ENCODE measurements at places on chromosomes 4 and X.

DNA sequence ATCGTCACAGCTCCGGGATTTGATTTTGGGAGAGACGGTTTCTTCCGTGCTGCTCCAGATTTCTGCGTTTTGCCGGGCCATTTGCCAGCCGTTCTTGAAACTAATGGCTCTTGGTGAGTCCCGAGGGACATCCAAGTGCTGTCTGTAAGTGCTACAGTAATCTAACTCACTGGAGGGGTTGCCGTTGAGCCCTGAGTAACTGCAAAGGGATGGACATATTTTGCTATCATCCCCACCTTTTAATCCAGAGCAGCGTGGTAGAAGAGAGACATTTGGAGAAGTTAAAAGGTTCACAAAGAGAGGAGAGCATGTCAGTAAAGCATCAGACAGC, 88.9 kb upstream of the PDLIM3 start:
- DNase-seq: no peak

- DNase-seq: peak; percentile 31
These were observed 522 bp downstream of the FNIP2 start for GRCh38 chr4:158769175-158769921.

- DNase-seq: no peak
These were observed 77.8 kb downstream of the SHROOM2 start for GRCh38 chrX:9864011-9864410.

GRCh38 chrX:106780264-106780663, 22.2 kb upstream of the TBC1D8B start:
- DNase-seq: no peak

DNA sequence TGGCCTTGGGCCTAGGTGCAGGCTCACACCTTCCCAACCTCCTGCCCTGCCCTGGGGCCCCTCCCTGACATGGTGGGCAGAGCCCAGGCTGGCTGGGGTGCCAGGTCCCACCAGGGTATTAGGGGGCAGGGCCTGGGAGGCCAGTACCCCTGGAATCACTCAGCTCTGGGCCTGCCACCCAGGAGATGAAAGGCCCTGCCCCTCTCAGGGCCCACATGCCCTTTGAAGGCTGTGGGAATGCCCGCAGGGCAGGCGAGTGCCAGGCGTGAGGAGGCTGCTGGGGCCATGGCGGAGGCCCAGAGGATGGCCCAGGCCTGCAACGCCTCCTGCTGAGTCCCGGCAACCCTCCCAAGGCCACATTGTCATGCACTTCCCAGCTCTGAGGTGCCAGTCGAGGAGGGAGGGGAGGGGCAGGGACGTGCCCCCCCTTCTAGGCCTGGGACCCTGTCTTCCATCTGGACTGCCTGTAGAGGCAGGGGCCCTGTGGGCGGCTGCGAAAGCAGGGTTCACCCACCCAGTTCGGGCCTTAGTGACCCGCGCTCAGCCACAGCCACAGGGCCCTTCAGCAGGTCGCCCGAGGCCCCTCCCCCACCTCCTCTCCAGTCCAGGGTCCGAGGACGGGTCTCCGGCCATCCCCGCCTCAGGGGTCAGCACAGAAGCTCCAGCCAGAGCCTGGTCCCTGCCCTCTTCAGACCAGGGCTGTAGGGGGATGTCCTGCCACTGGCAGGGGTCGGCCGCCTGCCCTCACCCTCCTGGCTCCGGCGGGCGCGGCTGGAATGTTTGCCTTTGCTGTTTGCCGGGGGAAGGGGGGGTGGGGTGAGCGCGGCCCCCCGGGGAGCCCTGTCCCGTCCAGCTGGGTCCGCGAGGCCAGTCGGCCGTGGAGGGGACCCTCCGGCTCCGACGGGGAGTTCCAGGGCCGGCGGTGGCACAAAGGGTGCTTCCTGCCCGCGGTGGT, 26.7 kb upstream of the FGFR3 start:
- no peak for DNase-seq

DNA sequence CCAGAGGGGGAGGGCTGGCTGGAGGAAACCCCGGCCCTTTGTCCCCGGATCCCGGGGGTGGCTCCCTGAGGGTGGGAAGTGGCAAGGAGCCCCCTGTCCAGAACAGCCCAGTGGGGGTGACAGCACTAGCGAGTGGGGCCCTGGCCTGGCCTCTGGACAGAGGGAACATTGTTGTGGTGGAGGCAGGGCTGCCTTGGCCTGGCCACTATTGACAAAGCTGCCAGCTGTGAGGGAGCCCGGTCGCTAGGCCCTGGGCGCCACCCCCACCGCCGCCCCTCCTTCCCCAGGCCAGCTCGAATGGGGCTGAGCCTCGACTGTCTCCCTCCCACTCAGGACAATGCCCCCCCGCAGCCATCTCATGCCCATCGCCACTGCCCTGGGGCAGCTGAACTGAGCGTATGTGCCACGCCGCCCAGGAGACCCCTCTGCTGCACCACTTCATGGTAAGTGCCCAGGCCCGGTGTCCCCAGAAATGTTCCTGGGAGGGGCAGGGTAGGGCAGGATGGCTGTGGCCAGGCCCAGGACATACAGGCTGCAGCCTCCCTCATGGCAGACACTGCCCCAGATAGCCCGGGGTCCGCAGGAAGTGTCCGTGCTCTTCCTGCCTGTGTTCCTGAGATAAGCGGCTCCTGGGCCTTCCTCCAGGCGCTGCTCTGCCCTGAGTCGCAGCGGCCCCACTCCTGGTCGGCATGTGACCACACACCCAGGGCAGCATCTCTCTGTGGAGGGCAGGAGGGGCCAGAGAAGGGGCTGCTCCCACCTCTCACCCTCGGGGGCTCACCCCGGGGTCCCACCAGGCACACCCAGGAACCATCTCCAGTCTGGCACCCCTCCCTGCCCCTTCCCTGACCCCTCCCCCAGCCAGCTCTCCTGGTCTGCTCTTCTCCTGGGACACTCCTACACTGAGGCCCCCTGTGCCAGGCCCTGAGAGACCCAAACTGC, 1.4 kb downstream of the PLXNB3 start:
- DNase-seq: no peak

DNA sequence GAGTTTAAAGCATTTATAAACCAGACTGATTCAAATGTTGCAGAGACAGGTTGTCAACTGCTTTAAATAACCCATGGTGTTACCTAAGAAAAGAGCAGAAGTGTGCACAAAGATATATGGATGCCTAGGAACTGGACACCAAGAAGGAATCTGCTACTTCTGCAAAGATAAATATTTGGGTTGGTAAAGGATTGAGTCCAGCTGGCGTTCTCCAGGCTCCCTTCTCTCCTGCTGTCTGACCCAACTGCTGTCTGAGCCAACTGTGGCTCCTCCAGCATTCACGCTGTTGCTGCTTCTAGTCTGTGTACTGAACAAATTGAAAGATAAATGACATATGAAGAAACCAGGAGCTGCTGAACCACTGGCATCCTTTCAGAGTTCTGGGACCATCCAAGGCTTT, 1167.8 kb upstream of the PRKX start:
- DNase-seq: no peak

- no peak for DNase-seq
These were observed 20.0 kb downstream of the STBD1 start for GRCh38 chr4:76326515-76326914.

DNA sequence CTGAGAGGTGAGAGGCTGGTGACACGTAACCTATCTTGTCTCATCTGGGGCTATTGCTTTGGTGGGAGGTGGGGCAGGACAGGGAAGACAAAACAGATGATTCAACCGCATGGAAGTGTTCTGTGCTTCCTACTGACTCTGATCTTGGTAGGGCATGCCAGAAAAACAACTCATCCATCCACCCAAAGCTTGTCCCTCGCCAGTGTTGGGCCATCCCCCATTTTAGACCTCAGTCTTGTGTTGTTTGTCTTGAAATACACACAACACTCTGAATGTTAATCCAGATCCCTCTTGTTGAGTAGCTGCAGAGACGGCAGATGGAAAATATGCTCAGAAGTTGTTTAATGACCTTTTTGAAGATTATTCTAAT, 377 bp downstream of the CHRNA9 start:
- peak; percentile 17 for DNase-seq

- no peak for DNase-seq
These were observed 20.2 kb upstream of the LRBA start for GRCh38 chr4:151035328-151035727.

DNA sequence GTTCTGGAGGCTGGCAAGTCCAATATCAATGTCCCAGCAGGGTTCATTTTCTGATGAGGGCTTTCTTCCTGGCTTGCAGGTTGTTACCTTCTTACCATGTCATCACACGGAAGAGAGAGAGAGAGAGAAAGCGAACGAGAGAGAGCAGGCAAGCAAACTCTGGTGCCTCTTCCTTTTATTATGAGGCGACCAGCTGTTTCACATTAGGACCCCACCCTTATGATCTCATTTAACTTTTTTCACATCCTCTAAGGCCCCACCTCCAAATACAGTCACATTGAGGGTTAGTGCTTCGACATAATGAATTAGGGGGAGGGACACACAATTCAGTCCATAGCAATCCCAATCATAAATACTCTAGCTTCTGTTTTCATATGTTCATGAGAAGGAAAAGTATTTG, 10.6 kb upstream of the GPR174 start:
- DNase-seq: no peak

DNA sequence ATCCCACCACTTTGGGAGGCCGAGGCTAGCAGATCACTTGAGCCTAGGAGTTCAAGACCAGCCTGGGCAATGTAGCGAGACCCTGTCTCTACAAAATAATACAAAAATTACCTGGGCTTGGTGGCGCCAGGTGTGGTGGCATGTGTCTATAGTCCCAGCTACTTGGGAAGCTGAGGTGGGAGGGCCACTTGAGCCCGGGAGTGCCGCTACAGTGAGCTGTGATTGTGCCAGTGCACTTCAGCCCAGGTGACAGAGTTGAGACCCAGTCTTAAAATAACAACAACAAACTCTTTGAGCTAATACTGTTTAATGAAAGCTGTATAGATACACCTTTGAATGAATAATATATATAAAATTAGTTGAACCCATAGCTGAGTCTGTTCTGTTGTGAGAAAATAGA, 9.7 kb downstream of the BCORL1 start:
- DNase-seq: no peak

DNA sequence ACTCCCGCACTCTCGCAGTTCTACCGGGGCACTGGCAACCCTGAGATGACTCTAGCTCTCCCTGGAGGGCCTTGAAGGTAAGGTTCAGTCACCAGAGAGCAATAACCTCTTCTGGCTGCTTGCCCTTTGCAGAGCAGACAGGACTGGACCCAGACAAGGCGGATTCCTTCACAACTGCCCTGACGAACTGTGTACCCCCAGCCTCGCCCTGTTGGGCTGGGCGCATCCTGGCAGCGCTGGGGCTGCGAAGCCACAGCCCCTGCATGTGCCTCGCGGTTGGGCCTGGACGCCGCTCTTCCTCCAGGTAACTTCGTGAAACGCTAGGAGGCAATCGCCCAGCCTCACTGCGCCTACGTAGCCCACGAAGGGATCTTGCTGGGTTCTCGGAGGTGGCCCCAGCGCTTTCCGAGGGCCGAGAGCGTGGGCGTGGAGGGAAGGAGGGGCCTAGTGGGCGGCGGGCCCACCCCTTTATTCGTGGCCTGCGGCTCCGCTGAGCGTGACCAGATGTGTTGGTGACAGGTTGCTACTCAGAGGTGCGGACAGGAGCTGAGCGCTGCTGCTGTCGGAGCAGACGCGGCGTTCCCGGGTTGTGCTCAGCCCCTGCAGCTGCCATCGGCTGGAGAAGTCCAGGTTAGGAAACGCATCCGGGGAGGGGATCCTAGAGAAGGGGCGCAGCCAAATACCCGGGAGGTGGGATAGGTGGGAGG, 1.9 kb upstream of the MAMLD1 start:
- DNase-seq: no peak

DNA sequence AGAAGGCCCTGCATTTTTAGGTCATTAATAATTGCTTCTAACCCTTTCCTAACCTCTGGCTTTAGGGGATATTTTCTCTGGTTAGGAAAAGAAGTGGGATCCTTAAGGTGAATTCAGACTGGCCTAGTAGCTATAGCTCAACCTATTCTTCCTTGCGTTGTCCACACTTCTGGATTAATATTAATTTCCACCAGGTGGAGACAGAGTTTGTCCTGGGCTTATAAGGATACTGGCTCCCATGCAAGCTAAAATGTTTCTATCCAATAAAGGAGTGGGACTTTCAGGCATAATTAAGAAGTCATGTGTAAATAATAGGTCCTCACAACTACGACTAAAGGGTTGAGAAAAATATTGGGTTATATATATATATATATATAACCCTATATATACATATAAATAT, 860.0 kb upstream of the POU3F4 start:
- DNase-seq: peak; percentile 1

- no peak for DNase-seq
These were observed 296.3 kb upstream of the TENM3 start for GRCh38 chr4:181946902-181947301.

- DNase-seq: no peak
These were observed 167.3 kb upstream of the SH3RF1 start for GRCh38 chr4:169438057-169438480.

Data from fibroblast of gingiva (primary cell).